ENCODE measurements at places on chromosomes 16 and 17. TPM values are rescaled to one million over a fixed set of nuclear protein-coding genes. Genes with fewer than 3 reads are reported as not detected.

DNA sequence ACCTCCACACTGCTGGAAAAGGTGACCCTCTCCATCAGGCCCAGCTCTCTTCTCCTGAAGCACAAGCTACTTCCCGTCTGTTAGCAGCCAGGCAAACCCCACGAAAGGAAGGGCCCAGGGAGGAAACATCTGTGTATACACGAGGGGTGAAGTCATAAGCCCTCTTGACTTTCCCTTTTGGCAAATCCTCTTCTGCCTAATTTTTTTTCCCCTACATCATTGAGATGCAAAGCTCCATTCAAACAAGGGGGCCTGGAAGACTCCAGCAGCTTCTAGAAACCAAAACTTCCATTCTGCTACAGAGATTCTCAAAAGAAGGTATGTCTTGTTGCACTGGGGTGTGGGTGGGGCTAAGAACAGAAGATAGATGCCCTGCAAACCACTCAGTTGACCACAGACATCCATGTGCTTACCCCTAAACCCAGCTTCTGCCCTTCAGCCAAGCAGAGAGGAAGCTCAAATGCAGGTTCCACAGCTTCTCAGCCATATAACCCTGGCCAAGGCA, 145.6 kb upstream of the RCVRN start:
- no peak for DNase-seq

DNA sequence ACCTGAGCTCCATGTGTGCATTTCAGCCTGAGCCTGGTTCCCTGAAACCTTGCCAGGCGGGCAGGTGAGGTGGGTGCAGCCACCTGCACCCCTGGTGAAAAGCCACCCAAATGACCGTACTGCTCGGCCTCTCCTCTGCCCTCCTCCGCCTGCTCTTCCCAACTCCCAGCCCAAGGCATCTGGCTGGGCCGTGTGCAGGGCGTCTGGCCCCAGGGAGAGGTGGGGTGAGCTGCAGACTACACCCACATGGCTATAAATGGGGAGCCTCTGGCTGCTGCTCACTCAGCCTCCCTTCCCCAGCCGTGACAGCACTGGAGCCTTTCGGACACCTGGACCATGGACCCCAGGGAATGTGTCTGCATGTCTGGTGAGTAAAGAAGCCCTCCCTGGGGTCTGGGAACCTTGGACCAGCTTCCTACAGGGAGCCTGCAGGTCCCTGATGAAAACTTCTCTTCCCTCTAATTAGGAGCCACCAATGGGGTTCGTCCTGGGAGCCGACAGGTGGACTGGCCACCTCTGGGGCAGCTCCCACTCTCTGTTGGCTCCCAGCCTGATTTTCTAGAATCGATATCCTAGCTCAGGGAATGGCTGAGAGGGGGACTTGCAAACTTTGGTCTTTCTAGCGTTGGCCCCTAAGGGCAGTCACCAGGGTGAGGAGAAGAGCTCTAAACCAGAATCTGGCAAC, at the start of gene MT4:
TSS of gene MT4 (plus strand) at position 281 of the 685 bp plus-strand sequence. CDS start at position 337, 56 bp downstream.
- no peak for DNase-seq

DNA sequence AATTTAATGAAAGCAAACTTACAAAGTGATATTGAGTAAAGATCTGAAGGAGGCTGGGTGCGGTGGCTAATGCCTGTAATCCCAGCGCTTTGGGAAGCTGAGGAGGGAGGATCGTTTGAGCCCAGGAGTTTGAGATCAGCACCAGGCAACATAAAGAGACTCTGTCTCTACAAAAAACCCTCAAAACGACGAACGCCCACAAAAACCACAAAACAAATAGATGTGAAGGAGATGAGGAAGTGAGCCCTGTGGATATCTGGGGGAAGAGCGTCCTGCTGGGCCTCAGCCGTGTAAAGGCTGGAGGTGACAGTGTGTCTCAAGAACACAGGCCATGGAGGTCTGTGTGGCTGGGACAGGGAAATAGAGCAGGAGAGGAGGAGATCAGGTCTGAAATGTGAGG, 68.8 kb downstream of the ITFG1 start:
- no peak for DNase-seq

DNA sequence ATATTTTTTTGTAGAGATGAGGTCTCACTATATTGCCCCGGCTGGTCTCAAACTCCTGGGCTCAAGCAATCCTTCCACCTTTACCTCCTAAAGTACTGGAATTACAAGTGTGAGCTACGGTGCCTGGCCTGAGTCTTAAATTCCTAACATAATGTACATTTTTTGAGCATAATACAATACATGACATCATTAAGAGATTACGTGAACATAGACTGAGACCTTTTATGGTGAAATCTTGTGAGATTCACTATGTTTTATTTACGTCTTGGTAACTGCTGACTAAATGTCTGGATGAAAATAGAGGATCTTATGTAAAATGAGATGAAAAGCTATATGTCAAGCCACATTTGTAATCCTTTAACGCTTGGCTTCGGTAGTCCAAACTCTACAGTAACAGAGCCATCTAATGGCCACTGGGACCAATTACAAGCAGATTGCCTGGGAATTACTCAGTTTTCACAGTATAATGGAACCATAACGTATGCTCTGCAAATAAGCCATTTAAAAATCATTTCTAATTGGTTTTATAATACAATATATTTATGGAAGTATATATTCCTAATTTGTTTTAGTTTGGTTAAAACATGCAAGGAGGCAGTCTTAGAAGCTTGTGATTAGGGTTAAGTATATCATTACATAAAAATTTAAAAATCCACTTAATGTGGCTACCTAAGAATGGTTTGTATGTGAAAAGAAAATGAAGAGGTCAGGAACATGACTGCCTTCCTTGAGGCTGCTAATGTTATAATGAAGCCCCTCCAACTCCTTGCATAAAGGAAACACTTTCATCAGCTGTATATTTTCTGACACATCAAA, 8.1 kb upstream of the EFCAB13 start:
- peak; percentile 78 for DNase-seq

DNA sequence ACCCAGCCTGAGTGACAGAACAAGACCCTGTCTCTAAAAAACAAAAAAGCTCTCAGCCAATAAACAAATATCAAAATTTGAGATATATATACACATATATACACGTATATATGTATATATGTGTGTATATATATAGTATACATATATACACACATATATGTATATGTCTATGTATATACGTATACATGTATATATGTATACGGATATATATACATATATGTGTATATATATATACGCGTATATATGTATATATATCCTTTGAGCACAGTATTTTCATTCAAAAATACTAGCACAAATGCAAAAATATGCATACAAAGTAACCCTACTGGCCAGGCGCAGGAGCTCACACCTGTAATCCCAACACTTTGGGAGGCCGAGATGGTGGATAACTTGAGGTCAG, 13.0 kb downstream of the MTMR4 start:
- no peak for DNase-seq

- DNase-seq: no peak
These were observed 83.0 kb upstream of the TBC1D3K start for GRCh38 chr17:37841232-37841631.

DNA sequence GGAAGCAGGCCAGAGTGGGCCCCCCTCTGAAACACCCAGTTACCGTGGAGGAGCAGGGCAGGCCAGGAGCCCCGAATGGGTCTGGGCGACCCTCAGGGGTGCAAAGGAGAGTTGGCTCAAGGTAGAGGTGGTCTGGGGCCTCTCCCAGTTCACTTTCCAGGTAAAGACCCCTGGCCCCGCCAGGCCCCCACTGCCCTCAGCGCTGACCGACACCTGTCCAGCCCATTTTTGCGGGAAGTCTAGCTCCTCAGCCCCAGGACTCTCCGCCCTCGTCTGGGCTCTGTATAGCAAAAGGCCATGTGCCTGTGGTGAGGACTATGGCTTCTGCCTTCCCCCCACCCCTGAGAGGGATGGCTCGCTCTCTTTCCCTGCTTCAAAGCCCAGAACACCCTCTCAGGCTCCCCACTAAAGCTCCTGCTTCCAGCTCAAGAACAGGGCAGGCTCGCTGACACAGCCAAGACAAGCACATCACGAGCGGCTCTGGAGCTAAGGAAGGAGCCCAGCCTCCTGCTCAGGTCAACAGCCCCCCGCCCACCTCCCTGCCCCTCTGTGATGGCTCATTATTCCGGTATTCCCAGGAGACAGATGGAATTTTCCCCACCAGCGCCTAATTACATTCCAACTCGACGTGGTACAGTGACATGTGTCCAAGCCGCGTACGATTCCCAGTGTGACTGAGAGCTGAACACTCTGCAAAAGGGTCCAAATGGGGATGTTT, 59.4 kb downstream of the RTN4RL1 start:
- DNase-seq: no peak

DNA sequence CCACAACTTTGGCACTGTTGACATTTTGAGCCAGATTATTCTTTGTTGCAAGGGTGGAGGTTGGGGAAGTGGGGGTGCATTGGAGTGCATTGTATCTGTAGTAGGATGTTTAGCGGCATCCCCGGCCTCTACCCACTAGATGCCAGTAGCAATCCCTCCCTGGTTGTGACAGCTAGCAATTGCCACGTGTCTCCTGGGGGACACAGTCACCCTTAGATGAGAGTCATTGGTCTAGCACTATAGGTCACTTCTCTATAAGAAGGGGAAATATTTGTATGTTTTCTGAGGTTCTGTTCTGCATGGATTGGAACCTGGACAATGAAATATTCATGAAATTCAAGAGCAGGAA, 32.4 kb downstream of the MSI2 start:
- DNase-seq: no peak

DNA sequence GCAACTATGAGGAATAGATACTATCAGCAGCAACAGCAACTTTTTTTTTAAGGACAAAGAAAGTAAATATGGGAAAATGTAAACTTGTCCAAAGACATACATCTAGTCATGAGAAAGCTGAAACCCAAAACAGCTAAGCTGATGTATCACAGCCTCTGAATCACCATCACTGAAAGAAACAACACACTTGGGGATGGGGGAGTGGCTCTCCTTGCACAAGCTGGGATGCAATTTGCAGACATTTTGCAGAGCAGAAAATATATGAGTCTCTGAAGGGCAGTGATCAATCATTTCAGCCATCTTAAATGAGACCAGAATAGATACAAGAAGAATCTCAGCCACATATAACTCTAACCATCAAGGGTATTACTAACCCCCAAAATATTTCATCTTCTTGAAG, 79.1 kb downstream of the GRIN2A start:
- DNase-seq: no peak

- DNase-seq: no peak
These were observed 174.0 kb upstream of the GSE1 start for GRCh38 chr16:85438981-85439685.

DNA sequence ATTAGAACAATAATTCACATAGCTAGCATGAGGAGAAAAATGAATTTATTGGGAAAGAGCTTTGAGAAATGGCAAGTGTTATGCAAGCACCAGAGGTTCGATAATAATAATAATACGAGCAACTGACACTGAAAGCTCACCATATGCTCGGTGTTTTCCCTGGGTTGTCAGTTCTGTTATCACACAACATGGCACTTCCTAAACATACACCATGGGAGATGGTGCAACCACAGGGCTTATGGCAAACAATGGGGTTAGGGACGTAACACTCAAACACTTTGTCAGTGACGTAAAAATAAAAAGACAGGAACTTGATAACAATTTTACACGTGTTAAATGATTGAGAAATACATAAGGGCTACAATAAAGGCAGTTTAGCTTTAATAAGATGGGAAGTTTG, 23.7 kb downstream of the OR1D5 start:
- no peak for DNase-seq

DNA sequence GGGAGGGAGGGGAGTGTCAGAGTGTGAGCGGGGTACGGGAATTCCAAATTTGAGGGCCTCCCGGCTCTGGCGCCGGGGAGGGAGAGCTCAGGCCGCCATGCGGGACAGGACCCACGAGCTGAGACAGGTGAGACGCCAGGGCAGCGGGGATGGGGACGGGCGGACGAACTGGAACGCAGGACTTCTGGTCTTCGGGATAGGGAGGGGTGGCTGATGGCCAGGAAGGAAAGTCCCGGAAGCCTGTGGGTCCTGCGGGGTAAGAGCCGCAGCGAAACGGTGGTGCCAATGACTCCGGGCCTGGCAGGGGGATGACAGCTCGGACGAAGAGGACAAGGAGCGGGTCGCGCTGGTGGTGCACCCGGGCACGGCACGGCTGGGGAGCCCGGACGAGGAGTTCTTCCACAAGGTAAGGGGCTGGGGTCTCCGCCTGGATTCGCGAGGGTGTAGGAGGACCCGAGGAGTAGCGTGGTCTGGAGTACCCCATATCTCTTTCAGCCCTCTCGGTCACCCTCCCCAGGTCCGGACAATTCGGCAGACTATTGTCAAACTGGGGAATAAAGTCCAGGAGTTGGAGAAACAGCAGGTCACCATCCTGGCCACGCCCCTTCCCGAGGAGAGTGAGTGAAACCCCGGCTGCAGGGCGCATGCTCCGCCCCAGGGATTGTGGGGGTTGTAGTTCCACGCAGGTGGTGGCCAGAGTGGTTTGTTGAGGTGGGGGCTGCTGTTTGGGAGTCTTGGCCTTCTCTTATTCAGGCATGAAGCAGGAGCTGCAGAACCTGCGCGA, 543 bp downstream of the STX4 start:
- DNase-seq: peak; percentile 97

DNA sequence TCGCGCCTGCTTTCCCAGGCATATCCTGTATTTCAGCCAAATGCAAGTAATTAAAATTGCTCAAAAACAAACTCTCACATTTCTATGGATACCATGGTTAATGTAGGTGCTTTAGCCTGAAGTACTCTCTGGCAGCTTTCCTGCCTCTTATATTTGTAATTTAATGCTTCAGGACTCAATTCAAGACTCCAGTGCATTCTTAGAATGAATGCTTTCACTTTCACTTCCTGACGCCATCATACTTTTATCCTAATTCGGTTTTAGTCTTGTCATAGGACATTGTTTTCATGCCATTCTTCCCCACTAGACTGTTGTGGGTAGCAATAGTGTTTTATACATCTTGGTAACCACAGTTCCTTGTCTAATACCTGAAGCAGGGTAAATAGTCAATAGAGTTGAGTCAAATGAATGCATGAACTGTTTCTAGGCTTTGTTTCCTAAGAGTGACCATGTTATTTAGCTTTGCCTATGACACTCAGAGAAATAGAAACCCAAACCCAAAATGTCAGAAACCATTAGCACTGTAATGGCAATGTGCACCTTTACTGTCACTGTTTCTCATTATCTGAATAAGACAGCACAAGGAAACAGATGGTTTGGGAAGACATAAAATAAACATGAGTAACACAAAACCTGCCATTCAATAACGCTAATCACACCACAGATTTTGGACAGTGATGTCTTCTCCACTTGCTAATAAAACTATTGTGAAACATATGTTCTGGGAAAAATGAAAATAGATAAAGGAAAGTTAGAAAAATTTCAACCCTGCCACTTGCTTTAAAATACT, 705.5 kb downstream of the CDH11 start:
- DNase-seq: no peak

GRCh38 chr16:12160249-12160648, 183.7 kb downstream of the SNX29 start:
- DNase-seq: no peak

GRCh38 chr17:54976316-54976715, 7.8 kb downstream of the STXBP4 start:
- no peak for DNase-seq

- no peak for DNase-seq
These were observed 28.9 kb downstream of the TANC2 start for GRCh38 chr17:62994931-62995330.

Gene SLC52A1
- polyA plus RNA-seq: 1.4 TPM

Gene C17orf78
- not detected for polyA plus RNA-seq

Gene ACE
- polyA plus RNA-seq: 0.32 TPM

Gene HSPB9
- polyA plus RNA-seq: not detected

Gene CASKIN1
- polyA plus RNA-seq: 0.87 TPM

Gene ABCC11
- polyA plus RNA-seq: 0.09 TPM

Gene TP53TG3C
- polyA plus RNA-seq: 0.45 TPM

Gene KREMEN2
- 1.6 TPM for polyA plus RNA-seq

Data from A549 (cell line).